Activated gamma-delta T cell treated with anti-CD3 and anti-CD28 coated beads, Interleukin-2, amount 50 U/mL, for 16 hours (primary cell): ENCODE measurements at places on chromosomes 6 and 20.

DNA sequence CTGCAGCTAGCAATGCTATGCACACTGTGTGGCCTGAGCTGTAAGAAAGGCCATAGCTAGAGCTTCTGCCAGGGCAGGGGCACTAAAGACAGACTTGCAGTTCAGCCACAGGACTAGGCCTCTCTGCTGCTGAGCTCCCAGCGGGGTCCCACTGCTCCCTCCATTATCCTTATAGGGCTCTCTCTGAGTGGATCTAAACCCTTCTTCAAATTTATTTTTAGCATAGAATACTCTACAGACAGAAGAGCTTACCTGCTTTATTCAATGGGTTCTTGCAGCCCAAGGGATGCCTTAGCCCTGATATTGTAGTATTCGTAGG, 100.9 kb upstream of the MLN start:
- no peak for DNase-seq

- DNase-seq: no peak
These were observed 126.6 kb downstream of the TAF4 start for GRCh38 chr20:61938839-61939690.

DNA sequence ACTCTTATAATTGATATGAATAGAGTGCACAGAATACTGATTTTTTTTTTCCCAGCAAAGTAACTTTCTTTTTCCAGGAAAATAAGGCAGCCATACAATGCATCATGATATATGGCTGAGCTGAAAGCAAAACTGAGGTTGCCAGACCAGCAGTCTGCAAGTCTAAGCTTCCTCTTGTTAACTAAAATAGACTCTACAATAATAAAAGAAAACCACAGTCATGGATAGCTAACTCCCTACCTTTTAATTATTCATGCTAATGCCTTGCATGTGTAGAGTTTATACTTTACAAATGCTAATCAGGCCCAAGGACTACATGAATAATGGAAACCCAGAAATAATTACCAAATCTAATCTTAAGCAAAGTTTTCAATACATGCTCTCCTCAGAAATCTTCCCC, 47.4 kb downstream of the MAP7 start:
- no peak for DNase-seq

GRCh38 chr6:99026135-99026534, 78.4 kb upstream of the FBXL4 start:
- no peak for DNase-seq

DNA sequence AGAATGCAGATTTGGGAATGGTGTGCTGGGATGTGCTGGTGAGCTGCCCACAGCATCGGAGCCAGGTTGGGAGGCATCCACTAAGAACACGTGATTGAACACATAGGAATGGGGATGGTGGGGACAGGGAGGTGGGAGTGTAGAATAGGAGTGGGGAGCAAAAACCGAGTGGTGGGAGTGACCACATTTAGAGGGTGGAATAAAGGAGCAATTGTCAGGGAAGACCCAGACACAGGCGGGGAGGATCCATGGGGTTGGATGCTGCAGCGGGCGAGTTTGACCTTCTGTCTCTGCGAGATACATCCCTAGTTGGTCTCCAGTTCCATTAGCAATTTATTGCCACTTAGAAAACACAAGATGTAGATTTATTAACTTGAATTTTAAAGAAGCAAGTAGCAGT, 4.7 kb downstream of the NAA20 start:
- no peak for DNase-seq

- no peak for DNase-seq
These were observed 13.9 kb downstream of the ARFGEF3 start for GRCh38 chr6:138175596-138175995.
